ENCODE measurements at places on chromosomes 7 and 10. TPM values are rescaled to one million over a fixed set of nuclear protein-coding genes. Genes with fewer than 3 reads are reported as not detected.

- DNase-seq: peak; percentile 71
Measured at GRCh38 chr7:35424869-35425495, 171.1 kb upstream of the TBX20 start.

- no peak for DNase-seq
Measured at GRCh38 chr10:48245977-48246376, 28.5 kb downstream of the FRMPD2 start.

DNA sequence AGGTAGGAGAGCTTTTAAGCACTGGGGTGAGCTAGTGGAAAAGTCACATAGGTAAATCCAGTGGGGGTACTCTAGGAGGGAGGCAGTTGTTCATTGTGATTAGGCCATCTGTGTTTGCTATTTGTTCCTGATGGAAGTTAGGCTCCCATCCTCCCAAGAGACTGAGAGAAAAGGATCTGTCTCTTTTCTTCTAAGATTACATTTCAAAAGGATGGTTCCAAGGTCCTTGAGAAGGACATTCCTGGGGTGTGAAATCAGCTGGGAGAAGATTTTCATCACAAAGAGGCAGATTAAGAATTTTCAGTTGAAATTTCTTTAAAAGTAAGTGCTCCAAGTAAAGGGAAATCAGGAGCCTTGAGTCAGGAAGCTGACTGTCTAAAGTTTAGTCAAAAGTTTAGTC lies 210.8 kb upstream of the CSTF2T start:
- no peak for DNase-seq

DNA sequence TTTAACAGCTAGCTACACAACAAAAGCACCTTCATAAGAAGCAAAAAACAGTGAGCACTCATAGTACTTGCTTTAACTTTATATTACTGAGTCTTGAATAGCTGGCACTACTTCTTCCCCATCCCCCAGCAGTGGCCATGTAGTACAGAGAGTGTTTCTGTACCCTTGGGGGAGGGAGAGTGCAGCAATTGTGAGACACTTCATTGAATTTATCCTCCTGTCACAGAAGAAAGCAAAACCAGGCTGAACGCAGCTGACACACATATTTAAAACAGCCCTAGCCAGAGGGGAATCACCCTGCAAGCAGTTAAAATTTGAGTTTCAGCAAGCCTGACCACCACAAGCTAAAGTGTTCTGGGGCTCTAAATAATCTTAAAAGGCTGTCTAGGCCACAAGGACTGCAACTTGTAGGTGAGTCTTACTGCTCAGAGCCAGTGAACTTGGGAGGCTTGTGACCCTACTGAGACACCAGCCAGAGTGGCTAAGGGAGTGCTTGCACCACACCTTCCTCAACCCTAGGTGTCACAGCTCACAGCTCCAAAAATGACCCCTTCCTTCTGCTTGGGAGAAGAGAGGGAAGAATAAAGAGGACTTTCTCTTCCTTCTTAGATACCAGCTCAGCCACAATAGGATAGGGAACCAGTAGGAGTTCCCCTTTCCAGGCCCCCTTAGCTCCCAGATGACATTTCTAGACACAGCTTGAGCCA lies 97.7 kb upstream of the MEOX2 start:
- no peak for DNase-seq

DNA sequence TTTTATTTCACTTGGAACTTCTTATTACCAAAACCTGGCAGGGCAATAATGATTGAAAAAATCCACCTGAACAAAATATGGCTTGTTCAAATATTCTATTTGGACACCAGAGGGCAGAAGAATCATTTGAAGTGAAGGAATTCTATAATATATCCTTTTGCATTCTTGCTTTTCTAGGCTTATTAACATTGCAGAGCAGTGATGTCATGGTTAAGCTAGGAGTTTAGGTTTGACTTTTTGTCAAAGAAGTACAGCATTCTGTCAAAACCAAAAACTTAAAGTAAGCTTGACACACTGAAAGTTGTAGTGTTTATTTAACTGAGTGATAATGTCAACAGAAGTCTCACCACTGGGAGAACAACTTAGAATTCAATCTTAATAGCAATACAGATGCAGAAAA lies 156.0 kb downstream of the SEMA3D start:
- DNase-seq: peak; percentile 78

DNA sequence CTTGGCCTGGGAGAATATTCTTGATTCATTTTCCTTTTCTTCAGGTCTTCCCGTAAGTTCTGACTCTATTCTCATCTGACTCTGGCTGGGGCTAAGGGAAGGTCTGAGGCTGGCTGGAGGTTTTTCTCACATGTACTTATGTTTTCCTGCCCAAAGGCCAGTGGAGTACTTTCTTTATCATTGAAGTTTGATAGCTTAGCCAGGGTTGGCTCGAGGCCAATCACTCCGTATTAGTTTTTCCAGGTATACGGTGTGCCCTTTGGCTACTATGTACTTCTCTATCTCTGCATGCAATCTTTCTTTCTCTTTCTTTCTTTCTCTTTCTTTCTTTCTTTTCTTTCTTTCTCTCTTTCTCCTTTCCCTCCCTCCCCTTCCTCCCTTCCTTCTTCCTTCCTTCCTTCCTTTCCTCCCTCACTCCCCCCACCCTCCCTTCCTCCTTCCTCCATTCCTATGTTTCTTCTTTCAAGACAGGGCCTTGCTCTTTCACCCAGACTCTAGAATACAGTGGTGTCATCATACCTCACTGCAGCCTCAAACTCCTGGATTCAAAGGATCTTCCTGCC lies 26.8 kb upstream of the VKORC1L1 start:
- no peak for DNase-seq

- DNase-seq: peak; percentile 70
Measured at GRCh38 chr7:85103357-85103756, 83.5 kb downstream of the SEMA3D start.

DNA sequence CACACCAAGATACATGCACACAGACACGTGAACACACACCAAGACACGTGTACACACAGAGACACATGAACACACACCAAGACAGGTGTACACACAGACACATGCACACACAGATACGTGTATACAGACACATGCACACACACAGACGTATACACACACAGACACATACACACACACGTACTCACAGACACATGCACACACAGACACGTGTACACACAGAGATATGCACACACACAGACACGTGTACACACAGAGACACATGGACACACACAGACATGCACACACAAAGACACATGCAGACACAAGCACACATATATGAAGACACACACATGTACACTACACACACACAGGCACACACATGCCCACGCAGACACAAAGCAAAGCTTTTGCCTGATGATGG lies 134.6 kb downstream of the TCERG1L start:
- DNase-seq: no peak

DNA sequence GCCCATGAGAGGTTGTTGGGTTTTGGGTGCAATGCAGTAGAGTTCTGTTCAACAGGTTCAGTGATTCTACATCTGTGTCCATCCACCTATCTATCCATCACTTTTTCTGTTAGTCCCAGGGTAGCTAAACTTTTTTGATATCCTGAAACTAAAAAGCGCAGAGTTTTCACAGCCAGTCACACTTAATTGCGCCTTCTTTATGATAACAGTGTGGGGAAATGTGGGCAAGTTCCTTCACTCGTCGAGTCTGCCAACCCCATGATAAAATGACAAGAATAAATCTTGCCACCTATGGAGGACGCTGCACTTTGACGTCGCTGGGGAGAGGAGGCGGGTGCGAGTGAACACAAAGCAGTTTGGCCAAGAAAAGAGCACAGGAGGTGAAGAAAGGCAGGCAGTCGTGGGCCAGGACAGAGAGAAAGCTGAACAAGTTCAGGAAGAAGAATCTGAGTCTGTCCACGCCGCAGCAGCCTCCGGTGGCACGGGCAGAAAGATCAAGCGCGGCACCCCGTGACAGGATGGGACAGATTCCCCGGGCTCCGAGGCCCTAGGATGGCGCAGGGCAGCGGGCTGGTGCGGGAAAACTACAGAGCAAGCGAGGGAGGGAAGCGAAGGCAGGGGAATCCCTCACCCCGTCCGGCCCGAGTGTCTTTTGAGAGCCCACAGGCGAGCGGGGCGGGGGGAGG lies 9.2 kb downstream of the SP8 start:
- DNase-seq: no peak

- no peak for DNase-seq
Measured at GRCh38 chr10:68175949-68176348, 56.0 kb downstream of the ATOH7 start.

GRCh38 chr10:34151481-34151880 lies 663.6 kb downstream of the PARD3 start:
- no peak for DNase-seq

DNA sequence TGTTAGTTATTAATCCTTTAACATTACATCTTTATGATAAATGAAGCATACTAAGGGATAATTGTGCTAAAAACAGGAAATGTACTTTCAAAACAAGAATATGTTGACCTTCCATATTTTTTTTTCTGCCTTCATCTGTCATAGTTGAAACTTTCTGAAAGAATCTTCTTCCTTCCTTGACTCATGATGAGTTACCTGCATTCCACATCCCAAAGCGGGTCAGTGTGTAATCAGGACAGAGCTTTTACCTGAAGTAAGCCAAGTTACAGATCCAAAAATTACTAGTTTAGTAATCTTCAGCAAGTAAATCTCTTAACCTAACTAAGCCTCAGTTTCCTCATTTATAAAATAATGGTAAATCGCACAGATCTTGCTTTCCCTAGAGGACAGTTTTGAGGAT lies 13.4 kb upstream of the ARL4A start:
- DNase-seq: no peak

GRCh38 chr7:68537774-68538071 lies 1060.6 kb upstream of the AUTS2 start:
- no peak for DNase-seq

- DNase-seq: no peak
Measured at GRCh38 chr7:158389514-158390425, 197.9 kb downstream of the PTPRN2 start.

GRCh38 chr7:137408126-137408525 lies 64.6 kb upstream of the PTN start:
- DNase-seq: no peak

DNA sequence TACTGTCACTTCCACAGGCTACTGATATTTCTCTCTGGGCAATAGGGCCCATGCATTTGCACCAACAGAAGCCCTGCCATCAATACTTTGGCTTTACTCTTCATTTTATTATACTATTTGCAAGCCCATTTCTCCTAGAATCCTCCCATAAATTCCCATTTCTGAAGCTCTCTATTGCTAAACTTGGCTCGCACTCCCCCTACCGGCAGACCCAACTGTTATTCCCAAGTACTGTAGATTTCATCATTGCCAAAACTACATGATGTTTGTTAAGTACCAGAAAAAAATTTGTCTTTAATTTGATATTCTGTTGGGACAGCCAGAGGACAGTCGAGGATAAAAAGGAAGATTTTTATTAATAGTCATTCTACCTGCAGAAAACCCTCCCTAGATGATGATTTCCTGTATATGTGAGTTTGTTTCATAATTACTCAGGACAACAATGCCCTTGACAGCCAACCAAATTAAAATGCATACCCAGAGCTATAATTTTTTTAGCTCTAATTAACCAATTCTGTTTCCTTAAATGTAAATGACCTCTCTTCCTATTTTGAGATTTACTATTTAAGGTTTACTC lies 298.6 kb downstream of the REEP3 start:
- peak; percentile 50 for DNase-seq

- DNase-seq: peak; percentile 55
Measured at GRCh38 chr10:121313119-121313875, 284.9 kb downstream of the FGFR2 start.

DNA sequence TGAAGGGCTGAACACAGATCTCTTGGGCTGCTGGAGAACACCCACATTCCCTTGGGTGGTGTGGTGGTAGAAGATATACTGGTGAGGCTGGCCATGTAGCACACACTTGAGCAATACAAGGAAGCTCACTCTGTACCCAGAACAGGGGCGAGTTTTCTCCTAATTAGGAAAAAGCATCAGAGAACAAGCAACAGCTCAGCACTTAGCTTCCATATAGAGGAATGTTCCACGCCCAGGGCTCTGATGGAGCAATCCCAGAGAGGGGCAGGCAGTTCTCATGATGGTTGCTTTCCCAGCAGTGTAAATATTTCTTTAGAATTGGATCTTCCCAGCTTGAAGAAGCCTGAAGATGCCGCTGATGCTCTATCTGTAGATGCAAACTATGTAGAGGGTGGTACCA lies 21.0 kb upstream of the PNLIP start:
- no peak for DNase-seq

DNA sequence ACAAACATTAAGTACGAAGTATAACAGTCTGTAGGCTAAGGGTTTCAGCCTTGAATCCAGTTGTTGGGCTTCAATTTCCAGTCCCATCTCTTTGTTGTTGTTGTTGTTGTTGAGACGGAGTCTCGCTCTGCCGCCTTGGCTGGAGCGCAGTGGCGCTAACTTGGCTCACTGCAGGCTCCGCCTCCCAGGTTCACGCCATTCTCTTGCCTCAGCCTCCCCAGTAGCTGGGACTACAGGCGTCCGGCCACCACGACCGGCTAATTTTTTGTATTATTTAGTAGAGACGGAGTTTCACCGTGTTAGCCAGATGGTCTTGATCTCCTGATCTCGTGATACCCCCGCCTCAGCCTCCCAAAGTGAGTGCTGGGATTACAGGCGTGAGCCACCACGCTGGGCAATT lies 464.9 kb downstream of the ANKRD7 start:
- no peak for DNase-seq

- no peak for DNase-seq
Measured at GRCh38 chr10:131980761-131981428, 828 bp downstream of the BNIP3 start.

GRCh38 chr10:97589479-97589878 lies at the start of gene C10orf62:
Gene C10orf62 (plus strand): TSS chr10:97589721. CDS start chr10:97589898, 177 bp downstream.
- DNase-seq: peak; percentile 79

- DNase-seq: peak; percentile 79
Measured at GRCh38 chr7:99562832-99563231, 4.4 kb downstream of the ZNF655 start.

- no peak for DNase-seq
Measured at GRCh38 chr10:47030191-47030703, 119.0 kb downstream of the PTPN20 start.

- no peak for DNase-seq
Measured at GRCh38 chr7:133675510-133676218, 422.8 kb downstream of the EXOC4 start.

- DNase-seq: no peak
Measured at GRCh38 chr7:91085175-91085574, 179.1 kb upstream of the FZD1 start.

- DNase-seq: no peak
Measured at GRCh38 chr10:1212571-1213141, 156.5 kb downstream of the WDR37 start.

- DNase-seq: no peak
Measured at GRCh38 chr10:96439725-96440124, 74.0 kb downstream of the TLL2 start.

GRCh38 chr10:5583525-5584175 lies 58.9 kb downstream of the CALML3 start:
- no peak for DNase-seq

GRCh38 chr10:83943049-83943448 lies 196.3 kb upstream of the GHITM start:
- no peak for DNase-seq

GRCh38 chr7:158255156-158255555 lies 332.5 kb downstream of the PTPRN2 start:
- DNase-seq: no peak

NOS3 gene
- 0.20 TPM for total RNA-seq

AKR1B15 gene
- total RNA-seq: not detected

EXOC4 gene
- 51.2 TPM for total RNA-seq

ANKRD61 gene
- 0.63 TPM for total RNA-seq

NKX1-2 gene
- total RNA-seq: 0.56 TPM

ANKRD1 gene
- 2.6 TPM for total RNA-seq

ZNF107 gene
- total RNA-seq: 21.4 TPM

MOGAT3 gene
- not detected for total RNA-seq

CTTNBP2 gene
- 0.43 TPM for total RNA-seq

NEUROD6 gene
- total RNA-seq: not detected

WDR86 gene
- total RNA-seq: 1.0 TPM

AUTS2 gene
- 30.1 TPM for total RNA-seq

NPFFR1 gene
- total RNA-seq: not detected

CDC123 gene
- 119 TPM for total RNA-seq

PRLHR gene
- not detected for total RNA-seq

VOPP1 gene
- 89.8 TPM for total RNA-seq

Data from SJCRH30 (cell line).